ENCODE measurements at places on chromosomes 11 and 22.

GRCh38 chr22:43910178-43910695, 13.4 kb upstream of the PNPLA3 start:
- DNase-seq, result no peak

DNA sequence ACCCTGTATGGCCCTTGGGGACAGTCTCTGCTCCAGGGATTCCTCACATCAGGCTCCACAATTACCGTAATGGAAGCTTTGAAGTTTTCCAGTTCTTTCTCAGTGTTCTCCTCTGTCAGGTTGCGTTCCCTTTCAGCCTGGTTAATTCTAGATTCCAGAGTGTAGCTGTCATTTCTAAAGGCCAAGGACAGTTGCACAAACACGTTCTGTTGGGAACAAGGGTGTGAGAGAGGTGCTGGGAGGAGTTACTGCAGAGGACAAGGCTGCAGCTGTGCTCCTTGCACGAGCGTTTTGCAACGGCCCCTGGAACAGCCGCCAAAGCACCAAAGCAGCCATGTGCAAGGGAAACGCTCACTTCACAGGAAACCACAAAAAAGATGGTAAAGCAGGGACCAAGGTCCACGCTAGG, 35.9 kb upstream of the LYVE1 start:
- no peak for DNase-seq

GRCh38 chr11:65308281-65308891, 6.3 kb upstream of the CDC42EP2 start:
- no peak for DNase-seq

- no peak for DNase-seq
Measured at GRCh38 chr11:73538381-73538872, 59.5 kb downstream of the FAM168A start.

DNA sequence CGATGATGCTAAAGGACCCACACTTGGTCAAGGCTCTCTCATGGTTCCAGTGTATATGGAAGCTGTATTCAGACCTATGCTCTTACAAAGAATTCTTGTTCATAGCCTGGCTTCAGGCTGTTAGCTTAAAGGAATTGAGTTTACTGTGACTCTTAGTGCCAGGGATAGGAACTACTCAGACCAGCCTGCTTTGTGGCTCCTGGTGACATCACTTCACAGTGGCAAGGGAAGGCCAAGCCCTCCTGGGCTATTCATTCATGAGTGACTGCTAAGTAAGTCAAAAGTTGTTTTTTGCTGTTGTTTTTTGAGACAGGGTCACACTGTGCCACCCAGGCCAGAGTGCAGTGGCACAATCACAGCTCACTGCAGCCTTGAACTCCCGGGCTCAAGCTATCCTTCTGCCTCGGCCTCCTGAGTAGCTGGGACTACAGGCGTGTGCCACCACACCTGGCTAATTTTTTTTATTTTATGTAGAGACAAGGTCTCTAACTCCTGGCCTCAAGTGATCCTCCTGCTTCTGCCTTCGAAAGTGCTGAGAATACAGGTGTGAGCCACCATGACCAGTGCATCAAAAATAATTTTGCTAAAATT, 9.6 kb downstream of the ART5 start:
- no peak for DNase-seq

GRCh38 chr22:38513063-38513462, 7.0 kb upstream of the DDX17 start:
- no peak for DNase-seq

- no peak for DNase-seq
Measured at GRCh38 chr11:126197277-126197939, 14.0 kb downstream of the RPUSD4 start.

DNA sequence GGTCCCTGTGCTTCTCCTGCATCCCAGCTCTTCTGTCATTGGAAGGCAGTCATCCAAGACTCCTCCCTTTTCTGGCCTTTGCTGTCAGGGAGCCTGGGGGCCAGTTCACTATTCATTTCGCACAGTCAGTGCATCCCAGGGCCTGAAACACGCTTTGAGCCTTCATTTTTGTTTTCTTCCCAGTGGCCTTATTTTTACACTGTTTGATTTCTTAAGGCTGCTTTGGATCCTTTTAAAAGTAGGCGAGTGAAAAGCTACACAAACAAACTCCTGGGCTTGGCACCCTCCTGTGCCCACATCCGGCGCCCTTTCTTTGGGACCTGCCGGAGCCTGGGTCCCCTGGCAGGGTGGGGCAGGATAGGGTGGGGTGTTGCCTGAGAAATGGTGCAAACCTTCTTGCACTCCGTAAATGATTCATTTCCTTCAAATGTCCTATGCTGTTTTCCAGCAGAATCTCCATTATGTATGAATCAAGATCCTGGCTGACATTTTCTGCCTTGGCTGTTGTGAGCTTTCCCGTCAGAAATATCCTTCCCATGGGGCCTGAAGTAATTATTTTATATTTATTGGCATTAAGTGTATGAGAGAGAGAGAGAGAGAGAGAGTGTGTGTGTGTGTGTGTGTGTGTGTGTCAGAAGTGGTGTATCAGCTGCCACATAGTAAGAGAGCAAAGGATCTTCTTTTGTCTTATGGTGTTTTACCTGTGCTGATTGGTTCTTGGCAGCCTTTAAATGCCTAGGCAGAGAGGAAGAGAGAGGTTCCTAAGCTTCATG, 45.6 kb downstream of the BCR start:
- DNase-seq, result no peak

DNA sequence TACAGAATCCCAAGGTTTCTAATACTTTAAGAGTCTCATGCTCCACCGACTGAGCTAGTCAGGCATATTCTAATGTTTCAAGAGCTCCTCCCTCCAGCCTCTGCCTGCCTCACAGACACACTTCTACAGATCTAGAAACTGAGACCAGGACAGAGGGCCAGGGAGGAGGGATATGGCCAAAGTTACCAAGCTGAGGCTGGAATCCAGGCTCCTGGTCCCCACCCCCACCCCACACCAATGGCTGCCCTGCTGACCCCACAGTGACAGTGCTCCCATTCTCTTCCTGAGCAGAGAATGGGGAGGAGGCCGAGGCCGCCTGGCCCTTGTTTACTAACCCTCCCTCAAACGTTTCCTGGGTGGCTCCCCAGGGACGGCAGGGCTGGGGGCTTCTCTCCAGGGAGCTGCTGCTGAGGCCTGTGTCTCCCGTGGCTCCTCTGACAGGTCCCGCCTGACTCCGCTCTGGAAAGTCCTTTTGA, 2.2 kb downstream of the PLEKHB1 start:
- DNase-seq, result no peak
